ENCODE measurements at places on chromosomes 6 and 20.

- DNase-seq: no peak
Observed at GRCh38 chr6:71967436-71967835, 81.1 kb downstream of the RIMS1 start.

- no peak for DNase-seq
Observed at GRCh38 chr6:13071550-13072345, 256.6 kb downstream of the TBC1D7 start.

DNA sequence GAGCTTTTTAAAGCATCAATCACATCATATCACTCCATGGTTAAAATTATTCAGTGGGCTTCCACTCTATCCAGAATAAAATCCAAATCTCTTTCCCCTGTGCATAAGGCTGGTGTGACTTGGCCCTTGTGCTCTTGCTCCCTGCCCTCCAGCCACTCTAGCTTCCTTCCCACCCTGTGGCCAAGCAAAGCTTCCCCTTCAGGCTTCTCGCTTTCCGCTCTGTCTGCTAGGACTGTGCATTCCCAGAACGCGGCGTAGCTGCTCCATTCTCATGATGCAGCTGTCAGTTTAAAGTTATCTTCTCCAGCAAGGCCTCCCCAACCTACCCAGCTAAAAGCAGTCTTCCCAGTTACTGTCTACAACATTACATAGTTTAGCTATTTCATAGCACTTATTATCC is 19.4 kb upstream of the KCNK16 start:
- DNase-seq: no peak

DNA sequence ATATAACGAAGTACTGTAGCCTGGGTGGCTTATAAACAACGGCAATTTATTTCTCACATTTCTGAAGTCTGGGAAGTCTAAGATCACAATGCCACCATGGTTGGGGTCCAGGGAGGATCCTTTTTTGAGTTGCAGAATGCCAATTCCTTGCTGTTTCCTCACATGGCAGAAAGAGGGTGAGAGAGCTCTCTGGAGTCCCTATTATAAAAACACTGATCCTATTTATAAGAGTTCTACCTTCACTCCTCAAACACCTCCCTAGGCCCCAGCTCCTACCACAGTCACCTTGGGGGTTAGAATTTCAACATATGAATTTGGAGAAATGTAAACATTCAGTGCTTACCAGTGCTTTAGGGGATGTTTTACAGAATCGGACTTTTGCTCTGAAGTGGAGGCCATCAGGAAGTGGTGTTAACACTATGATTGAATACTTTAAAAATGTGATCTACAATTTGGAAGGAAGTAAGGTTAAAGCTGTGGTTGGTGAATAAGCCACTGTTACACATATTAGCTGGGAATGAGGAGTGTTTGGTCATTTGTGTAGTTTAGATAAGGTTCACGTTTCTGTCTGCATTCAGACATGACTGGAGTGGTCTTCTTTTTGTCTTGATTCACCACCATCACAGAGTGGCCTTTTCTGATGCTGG is 79.9 kb upstream of the SPTLC3 start:
- no peak for DNase-seq

- DNase-seq: no peak
Observed at GRCh38 chr20:49032455-49032854, 13.7 kb upstream of the CSE1L start.

- no peak for DNase-seq
Observed at GRCh38 chr20:10671919-10672623, 1.7 kb downstream of the JAG1 start.

DNA sequence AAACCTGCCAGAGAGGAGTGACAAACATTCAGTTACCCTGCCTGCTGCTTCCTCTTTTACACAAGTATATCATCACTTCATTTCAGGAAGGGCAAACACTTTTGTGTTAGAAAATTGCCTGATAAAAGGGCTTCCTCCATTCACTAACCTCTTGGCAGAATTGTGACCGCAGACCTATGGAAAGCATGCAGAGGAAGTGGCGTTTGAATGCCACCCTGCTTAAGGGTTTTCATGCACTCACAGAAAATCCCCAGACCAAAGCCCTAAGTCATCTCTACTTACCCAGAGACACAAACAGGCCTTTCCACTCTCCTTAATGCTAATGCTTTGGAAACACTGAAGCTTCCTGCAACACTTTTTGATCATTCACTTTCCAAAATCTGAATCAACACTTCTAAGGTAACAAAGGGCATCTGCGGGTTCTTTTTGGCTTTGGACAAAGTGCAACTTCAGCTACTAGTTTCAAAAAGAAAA is 22.1 kb upstream of the RALGAPA2 start:
- DNase-seq: no peak

DNA sequence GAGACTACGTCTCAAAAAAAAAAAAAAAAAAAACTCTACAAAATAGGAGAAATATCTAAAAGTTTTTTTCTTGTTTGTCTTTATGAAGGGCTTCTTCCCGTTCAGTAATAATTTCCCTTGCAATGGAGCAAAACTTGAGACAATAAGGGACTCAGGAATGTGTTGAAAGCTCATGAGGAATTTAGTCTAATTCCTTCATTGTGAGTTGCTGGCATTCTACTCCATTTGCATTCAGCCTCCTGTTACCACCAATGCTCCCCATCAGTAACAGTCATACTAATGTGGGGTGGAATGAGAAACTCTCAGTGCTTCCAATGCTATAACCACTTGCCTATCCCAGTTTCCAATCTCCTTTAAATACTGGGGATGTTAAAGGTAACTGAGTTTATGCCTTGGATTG is 576.7 kb upstream of the AGPAT4 start:
- no peak for DNase-seq

DNA sequence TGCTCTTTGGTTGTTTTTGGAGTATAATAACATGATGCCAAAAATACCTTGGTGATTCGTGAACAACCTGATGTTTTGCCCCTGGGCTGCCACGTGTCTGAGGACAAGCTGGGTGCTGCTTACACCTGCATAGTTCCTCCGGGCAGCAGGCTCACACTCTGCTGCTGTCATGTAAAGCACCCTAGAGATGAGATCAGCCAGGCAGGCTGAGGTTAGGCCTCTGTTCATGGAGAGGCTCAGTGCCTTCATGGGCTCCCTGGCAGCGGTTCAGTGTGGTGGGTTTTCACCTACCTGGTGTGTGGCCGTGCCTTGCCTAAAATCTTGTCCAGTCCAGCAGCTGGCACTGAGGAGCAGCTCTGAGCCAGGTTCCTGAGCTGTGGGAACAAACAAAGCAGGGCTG is 60.1 kb upstream of the TAGAP start:
- DNase-seq: no peak

All from stimulated activated CD8-positive, alpha-beta memory T cell treated with anti-CD3 and anti-CD28 coated beads, Interleukin-4, amount 100 ng/mL, for 1 hour (primary cell).